ENCODE measurements at places on chromosomes 12 and 14.

DNA sequence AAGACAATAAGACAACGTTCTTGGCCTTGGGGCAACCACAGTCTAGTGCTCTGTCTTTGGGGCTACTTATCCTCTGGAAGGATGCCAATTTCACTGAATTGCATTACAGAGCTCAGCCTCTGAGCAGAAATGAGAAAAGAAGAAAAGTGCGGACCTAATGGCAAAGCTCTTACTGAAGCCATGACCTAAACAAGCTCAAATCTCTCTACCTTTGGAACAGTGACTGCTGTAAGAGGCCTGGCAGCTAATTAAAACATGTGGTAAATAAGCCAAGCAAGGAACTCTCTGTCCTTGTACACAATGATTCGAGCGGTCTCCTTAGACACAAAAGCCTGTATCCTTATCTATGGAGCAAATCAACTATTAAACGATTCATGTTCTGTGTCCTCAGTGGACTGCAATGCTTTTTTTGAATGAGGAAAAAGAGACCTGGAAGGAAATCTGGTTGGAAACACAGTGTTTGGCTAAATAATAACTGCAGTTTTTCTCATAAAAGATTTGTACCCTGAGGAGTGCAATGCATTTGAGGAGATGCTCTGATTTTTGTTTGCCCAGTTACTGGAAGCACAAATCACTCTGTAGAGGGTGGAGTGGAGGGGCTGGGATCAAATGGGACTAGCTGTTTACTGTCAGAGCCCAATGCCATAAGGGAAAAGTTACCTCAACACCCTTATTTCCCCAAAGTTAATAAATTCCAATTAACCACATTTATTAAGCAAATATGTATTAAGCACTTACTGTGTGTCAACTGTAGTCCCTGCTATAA is 113.9 kb downstream of the NDUFA12 start:
- DNase-seq = no peak

DNA sequence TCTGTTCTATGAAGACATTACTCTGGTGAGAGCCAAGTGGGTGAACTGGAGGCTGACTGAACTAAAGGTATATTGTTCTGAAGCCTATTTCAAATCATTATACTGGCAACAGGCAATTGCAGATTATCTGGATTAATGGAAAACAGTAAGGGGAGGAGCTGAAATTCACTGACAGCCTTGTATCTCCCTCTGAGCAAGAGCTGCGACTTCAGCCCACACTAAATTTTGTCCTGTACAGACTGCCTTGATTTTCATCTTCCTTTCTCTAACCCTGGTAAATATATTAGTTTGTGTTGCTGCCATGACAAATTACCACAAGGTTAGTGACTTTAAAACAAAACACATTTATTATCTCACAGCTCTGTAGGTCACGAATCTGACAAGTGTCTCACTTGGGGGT is 231.1 kb downstream of the SLC2A13 start:
- DNase-seq = no peak

- DNase-seq = no peak
These were observed 311.9 kb downstream of the DAD1 start for GRCh38 chr14:22276913-22277816.

DNA sequence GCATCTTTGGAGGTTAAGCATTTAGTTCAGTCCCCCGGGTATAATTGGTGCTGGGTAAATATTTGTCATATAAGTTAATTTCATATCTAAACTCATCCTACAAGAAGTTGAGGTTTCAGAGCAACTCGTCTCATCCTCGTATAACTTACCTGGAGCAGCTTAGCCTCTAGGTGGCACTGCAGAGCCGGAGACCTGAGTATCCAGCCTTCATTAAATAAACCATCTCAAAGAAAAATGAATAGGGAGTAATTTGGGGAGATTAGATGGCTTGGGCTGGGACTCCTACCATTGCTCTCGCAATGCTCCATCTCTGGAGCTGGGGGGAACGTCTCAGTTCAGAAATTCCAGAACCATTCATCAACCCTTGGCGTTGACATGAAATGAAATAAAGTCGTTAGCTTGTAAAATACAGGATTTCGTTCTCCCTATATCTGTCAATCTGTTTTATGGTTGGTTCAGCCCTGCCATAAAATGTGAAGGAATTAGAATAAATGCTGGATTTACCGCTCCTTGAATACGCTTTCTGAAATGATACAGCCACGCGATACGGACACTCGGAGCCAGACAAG is 122.9 kb upstream of the TMEM132D start:
- peak; percentile 57 for DNase-seq

DNA sequence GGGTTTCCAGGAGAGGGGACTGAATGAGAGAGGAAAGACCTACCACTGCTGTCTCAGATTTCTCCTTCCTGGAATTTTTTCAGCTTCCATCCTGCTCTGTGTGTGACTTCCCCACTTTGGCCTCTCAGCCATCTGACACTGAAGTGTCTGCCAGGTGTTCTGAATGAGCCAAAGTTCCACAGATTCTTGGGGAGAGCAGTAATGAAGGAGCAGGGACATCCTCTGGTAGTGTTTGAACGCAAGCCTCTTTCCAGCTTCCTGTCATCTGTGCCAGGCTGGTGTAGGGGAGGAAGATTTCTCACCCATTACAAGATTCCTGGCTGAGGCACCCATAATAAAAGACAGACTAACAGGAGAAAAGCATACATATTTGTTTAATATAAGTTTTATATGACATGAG is 141.7 kb upstream of the NRXN3 start:
- no peak for DNase-seq

DNA sequence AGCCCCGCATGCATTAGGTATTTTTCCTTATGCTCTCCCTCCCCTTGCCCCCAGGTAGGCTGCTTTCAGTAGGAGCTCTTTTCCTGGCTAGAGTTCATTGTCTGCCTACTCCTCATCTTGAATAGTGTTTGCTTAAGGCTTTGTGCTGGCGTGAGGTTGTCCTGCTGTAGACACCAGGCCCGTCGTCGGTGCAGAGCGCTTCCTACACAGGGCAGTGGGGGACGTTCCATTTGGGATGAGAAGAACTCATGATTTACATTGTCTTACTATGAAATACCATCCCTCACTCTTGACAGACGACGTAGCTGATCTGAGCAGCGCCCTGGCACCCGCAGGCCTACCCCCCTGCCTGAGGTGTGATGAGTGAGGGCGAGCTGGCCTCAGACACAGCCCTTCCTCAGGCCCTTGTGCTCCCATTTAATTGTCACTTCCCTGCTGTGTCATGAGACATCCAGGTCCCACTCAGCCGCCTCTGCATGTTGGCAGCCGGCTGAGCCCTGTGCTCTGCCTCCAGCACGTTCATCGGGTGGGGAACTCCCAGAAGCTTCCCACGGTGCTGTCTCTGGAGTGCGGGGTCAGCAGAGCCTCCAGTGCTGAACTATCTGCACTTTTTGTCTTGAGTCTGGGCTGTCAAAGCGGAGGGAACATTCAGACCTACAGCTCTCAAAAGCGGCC is 76.0 kb downstream of the WDR20 start:
- DNase-seq = no peak

GRCh38 chr14:54207075-54207474 is 189.7 kb upstream of the CDKN3 start:
- DNase-seq = no peak

- DNase-seq = no peak
These were observed 74.4 kb upstream of the VRK1 start for GRCh38 chr14:96722736-96723135.

DNA sequence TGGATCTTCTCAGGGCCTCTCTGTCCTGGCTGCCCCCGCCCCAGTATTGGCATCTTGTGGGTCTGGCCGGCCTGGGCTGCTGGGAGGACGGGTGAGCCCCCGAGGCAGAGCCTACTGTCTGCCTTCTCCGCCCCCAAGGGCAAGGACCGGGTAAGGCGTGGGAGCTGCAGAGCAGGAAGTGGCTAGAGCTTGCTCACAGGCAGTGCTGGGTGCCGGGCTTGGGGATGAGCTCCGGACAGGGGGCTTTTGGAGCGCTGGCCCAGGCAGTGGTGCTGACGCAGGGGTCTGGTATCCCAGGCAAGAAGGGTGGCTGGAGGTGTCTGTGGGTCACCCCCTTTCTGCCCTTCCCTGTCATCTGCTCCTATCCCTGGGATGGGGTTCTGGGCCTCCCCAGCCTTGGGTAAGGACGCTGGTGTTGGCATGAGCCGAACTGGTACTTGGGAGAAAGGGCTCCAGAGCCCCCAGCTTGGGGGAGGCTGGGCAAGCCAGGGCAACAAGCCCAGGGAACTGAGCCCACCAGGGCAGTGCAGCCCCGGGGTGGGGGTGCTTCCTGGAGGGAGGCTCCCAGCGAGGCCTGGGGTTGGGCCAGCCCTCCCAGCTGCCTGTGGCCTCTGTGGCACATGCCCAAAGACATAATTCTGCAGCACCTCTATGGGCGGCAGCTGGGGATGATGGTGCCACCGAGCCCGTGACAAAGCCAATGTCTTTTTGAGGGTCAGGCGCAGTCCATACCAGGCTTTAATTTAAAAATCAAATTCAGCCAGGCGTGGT is 126.3 kb downstream of the KIF26A start:
- DNase-seq = no peak

Data from NCI-H1105 (cell line).